ENCODE measurements at places on chromosomes 5 and 9.

DNA sequence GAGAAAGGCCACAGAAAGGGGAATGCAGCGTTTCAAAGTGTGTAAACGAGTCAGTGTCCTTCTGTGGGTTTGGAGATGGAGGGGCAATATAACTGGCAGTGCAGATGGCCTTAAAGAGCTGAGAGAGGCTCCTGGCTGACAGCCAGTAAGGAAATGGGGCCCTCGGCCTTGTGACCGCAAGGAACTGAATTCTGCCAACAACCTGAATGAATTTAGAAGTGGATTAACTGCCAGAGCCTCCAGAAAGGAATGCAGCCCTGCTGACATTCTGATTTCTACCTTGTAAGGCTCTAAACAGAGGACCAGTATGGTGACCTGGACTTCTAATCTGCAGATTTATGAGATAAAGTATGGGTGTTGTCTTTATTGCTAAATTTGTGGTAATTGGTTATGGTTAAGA, 17.5 kb upstream of the NREP start:
- peak; percentile 34 for DNase-seq

DNA sequence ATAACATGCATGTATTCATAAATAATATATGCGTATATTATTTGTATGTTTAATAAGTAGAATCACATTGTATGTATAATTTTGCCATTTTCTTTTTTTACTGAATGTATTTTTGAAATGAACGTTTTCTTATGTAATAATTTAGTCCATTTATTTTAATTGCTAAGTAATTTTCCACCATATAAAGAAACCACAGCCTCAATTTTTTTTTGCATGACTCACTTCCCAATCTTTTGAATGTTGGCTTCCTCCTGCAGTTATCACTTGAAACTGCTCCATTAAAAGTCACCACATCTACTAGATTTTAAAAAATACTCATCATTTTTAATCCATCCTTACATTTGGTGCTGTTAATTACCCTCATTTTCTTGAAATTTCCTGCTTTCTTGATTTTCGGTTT, 363.3 kb upstream of the MEF2C start:
- DNase-seq: no peak

GRCh38 chr5:122408592-122409224, 96.7 kb downstream of the SNCAIP start:
- DNase-seq: no peak

- DNase-seq: no peak
Observed at GRCh38 chr9:124254261-124254682, 3.5 kb upstream of the NEK6 start.

DNA sequence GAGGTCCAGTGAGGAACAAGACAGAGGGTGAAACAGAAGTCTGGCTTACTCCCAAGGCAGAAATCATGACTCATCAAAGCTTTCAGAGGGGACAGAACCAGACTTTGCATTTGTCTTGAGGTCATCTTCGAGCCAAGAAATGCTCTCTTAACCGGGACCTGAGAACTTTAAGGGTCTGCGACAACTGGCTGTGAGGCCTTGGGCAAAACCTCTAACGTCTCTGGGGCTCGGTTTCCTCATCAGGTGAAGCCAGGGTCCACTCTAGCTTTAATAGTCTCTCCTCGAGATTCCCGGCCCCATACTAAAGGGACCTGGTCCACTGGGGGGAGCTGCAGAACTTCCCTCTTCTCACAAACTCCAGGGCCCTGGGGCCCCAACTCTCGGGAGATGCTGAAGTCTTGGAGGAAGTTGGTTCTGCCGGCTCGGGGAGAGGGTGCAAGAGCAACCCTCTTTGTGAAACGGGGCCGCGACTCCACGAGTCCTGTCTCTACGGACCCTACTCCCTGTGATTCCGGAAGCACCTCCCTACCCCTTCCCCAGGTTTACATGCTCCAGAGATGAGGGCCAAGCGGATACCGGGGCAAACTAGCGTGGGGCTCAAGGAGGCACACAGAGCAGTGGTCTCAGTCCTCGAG, 2.6 kb downstream of the GLIS3 start:
- peak; percentile 66 for DNase-seq

- no peak for DNase-seq
Observed at GRCh38 chr9:116656501-116656971, 30.6 kb upstream of the TRIM32 start.

DNA sequence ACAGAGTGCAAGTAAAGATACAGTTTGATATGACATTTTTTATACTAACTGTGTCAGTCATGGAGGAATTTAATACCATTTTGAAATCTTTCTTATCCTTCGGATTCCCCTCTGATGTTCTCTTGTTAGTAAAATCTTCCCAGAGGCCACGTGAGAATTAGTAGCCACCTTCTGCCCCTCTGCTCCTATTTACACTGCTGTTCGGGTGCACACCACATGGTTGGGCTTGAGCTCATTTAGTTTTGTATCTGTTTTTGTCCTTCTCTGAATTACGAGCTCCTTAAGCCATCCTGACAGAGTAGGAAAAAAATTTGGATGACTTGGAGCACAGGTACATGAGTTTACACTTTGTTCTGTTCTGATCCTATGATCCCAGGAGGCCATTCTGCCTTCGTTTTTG, 109.7 kb downstream of the SV2C start:
- no peak for DNase-seq

DNA sequence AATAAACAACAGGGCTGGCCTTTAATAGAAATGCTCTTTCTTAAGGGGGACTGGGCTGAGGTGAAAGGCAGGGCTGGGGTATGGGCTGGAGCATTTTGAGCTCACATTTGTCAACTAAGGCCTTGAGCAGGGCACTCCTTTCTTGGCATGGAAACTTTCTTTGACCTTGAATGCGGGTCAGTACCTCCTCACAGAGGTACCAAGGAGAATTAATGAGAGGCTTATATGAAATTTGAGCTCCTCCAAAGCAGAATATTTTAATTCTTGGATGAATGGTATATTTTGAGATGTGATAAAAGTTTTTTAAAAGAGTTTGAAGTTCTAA, 3.1 kb downstream of the CYSTM1 start:
- DNase-seq: no peak

DNA sequence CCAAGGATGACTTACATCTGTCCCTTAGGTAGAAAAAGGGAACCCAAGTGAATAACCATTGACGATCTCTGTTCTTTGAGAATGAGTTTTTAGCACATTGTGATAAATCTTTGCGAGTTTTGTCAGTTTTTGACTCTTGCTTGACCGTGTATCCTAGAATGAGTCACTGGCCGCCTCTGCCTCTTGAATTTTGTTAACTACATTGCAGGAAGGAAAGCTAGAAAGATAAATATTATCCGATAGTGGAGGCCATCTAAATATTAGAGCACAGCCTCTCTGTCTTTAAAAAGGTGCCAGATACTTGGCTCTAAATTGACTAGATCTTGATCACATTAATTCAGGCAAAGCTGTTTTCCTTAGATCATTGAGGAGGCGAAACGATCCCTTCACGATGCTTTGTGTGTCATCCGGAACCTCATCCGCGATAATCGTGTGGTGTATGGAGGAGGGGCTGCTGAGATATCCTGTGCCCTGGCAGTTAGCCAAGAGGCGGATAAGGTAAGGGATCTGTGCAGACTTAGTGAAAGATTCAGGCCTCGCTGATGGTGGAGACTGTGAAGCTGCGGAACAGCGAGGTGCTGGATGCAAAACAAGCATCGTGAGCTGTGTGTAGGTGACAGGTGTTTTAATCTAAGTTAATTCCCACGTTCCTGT, 12.2 kb downstream of the CCT5 start:
- DNase-seq: no peak

DNA sequence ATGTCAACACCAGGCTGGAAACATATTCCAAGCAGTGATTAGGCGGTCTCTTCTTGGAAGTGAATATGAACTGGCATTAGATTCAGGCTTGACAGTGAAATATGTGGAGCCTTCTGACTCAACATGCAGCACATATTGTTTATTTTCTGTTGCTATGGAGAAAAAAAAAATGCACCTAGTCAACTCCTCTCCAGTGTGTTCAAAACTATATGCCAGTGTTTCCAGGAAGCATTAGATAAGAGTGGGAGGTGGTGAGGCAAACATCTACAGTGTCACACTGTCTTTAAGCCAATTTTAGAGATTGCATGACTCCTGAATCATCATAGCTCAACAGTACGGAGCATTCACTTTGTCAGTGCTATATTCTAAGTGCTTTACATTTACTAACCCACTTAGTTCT, 117.9 kb downstream of the HCN1 start:
- no peak for DNase-seq

- DNase-seq: peak; percentile 30
Observed at GRCh38 chr5:132905938-132906337, 32.5 kb downstream of the LEAP2 start.

- no peak for DNase-seq
Observed at GRCh38 chr5:142769251-142769792, 855 bp upstream of the ARHGAP26 start.

- no peak for DNase-seq
Observed at GRCh38 chr5:93302711-93303110, 278.3 kb downstream of the NR2F1-AS1 start.

DNA sequence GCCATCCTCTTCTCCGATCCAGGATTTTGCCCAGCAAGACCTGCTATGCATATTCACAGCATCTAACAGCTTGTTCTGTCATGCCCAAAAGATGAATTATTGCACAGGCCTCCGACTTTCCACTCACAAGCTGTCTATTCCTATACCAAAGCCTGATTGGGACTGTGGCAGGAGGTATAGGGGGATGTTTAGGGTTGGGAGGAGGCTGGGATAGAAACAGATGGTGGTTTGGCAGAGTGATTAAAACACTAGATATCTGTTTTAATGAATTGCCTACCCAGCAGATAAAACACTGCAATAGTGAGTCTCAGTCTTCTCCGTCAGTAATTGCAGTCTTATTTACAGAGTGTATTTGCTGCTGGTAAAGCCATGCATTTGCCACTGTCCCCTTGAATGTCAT, 215.3 kb downstream of the TLR4 start:
- DNase-seq: no peak

- DNase-seq: no peak
Observed at GRCh38 chr5:83503662-83504061, 32.1 kb downstream of the VCAN start.

GRCh38 chr5:155189981-155190380, 176.4 kb downstream of the KIF4B start:
- DNase-seq: no peak

All from prostate gland (tissue), 2 donors.